Effector memory CD8-positive, alpha-beta T cell (primary cell): ENCODE measurements at places on chromosomes 3 and 15.

GRCh38 chr15:83571820-83572707 is 81.9 kb upstream of the ADAMTSL3 start:
- DNase-seq, result no peak

DNA sequence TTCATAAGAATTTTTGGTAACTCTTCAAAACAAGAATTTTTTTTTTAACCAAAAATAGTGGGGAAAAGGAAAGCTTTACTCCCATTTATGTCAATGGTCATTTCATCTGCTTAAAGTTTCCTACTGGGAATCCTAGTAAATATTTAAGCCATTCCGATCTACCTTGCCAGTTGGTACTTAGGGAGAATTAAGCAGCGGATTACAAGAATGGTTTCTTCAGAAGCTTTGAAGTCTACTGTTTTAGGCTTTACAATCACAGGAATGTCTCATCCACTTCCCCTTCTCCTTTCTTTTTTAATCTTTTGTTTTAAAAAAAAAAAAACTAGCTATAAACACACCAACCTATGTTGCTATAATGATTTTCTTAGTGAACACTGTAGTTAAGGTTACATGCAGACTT is 341.4 kb upstream of the ATP11B start:
- DNase-seq, result no peak

GRCh38 chr3:129654131-129654530 is 47.7 kb upstream of the PLXND1 start:
- DNase-seq, result no peak

DNA sequence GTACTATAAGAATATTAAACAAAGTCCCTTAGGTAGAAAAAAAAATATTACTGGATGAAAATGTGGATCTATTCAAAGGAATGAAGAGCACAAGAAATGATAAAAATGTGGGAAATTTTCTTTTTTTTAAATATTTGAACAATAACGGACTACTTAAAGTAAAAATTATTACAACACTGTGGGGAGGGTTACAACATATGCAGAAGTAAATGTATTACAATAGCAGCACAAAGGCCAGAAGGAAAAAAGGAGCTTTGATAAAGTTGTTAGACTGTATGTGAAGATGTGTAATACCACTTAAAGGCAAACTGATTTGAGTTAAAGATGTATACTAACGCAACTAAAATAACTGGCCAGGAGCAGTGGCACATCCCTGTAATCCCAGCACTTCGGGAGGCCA is 427.1 kb downstream of the SHQ1 start:
- DNase-seq, result no peak

GRCh38 chr3:90180543-90180942 is 1073.1 kb downstream of the EPHA3 start:
- no peak for DNase-seq

DNA sequence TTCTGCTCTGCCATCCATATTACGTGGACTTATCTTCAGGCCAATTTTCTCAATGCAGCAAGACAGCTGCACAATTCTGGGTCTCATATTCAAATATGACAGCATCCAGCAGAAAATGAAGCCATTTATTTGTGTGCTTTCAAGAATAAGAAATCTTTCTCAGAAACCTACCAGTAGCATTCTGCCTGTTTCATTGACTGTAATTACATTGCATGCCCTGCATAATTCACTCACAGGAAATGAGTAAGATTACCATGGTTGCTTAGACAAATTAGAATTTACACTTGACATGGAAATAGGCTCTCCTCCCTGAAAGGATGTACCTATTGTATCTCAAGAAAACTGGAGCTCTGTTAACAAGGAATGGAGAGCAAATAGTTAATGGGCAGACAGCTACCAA is 346.6 kb upstream of the DCBLD2 start:
- no peak for DNase-seq

GRCh38 chr3:181313335-181313734 is 323.8 kb upstream of the DNAJC19 start:
- DNase-seq, result no peak

DNA sequence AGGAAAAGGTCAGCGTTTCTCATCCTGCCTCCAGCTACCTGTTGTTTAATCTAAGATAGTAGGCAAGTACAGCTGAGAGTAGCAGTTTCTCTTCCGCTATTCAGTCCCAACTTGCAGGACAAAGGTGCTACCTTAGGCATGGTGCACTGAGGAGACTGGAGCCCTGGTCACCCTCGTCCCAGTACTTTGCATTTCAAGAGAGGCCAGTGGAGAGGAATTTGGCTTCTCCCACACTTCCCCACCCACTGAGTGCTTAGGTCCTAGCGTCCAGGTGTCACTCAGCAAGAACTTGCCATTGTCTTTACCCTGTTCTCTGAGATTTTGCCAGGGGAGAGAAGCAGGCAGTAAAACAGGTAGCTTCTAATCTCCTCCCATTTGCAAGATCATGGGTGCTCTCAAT is 12.5 kb upstream of the RPN1 start:
- DNase-seq, result no peak

DNA sequence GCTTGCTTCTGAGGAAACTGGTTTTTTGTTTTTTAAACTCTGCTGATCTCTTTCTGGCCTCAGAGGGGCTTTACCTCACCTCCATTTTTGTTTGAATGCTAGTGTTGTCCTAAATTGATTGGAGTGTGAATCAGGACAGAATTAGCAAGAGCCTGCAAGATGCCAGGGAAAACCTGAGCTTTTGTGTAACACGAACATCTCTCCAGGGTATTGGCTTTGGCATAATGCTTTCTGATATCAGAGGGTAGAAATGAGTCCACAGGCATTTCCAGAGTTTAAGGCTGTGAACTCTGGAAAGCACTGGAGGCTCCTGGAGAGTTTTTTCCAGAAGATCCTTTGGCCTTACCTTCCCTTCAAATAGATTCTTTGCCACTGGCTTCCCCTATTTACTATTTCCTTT is 87.1 kb downstream of the WDR76 start:
- DNase-seq, result no peak

- no peak for DNase-seq
These were observed 3.6 kb upstream of the STARD5 start for GRCh38 chr15:81327516-81327915.

GRCh38 chr3:170321321-170322034 is 36.0 kb upstream of the SKIL start:
- DNase-seq, result no peak

DNA sequence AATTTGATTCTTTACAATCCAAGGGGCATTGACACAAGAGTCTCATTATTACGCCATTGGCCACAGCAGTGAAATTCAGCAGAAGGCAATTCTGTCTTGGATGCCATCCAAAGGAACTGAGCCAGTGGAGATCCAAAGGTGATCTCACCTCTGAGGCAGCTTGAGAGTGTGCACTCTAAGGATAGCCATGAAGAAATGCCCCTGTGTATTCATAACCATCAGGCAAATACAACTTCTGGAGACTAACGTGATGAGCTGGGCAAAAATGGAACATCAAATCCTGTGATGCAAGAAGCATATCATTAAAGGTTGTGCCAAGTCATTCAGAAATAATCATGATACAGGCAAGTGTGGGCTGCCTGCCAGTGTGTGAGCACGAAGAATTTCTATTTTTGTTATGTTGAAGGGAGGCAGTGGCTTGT is 41.4 kb downstream of the ROBO2 start:
- no peak for DNase-seq

DNA sequence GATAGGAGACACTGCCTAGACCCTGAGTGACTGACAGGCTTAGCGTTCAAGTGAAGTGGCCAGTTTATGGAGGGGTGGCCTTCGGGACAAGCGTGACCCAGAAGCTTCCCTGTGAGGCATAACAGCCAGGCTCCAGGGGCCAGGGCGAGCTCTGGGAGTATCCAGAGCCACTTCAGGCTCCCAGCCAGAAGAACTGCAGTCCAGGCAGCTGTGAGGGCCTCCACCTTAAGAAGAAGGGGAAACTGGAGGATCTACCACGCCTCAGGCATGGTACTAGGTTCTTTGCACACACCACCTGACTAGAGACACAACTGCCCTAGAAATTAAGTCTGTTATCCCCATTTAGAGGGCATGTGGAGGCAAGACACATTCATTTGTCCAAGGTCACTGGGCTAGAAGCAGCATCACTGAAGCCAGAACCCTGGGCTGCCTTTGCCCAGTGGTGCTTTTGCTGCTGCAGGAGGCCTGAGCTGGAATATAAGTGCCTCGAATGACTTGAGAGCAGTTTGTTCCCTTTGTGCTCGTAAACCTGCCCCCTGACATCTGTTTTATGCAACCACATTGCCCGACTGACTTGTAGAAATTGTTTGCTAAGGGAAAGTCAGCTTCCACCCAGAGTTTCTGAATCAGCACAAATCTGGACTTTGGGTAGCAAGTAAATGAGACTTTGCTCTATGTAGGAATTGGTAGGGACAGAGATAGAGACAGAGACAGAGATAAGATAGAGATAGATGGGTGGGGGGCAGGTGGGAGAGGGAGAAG is 23.3 kb downstream of the RASGRF1 start:
- no peak for DNase-seq

DNA sequence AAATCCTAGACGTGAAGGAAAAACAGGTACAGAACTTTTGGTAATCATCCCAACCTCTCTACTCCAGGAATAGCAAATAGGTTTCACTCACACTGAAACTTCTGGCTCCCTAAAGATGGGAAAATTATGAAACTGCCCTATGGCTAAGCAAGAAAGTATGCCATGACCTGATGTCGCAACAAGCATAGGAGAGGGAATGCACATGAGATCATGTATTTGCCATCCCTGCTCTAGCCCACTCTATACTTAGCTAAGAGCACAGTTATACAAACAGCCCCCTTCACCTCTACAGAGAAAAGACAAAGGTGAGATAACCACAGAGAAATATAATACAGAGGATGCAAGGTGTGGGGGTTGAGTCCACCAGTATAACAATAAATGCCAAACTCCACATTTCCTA is 102.7 kb downstream of the TBC1D5 start:
- no peak for DNase-seq

DNA sequence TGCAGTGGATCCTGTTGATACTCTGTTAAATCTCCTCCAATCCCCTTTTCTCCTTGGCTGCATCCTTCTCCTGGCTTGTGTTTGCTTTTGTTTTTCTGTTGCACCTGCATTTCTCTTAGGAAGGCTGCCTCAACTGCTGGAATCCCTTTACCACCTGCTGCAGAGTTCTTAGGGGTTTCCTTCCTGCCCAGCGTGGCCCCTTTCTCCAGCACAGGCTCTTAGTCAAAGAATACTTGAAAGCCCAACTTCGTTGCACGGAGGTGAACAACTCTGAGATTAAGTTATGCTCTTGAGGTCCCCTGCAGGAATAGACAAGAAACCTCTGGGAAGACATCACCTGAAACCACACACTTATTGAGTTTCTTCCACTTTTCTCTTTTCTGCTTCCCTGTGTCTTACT is 121.6 kb upstream of the GRM7 start:
- no peak for DNase-seq

- no peak for DNase-seq
These were observed 93.8 kb downstream of the RFTN1 start for GRCh38 chr3:16419640-16420241.

DNA sequence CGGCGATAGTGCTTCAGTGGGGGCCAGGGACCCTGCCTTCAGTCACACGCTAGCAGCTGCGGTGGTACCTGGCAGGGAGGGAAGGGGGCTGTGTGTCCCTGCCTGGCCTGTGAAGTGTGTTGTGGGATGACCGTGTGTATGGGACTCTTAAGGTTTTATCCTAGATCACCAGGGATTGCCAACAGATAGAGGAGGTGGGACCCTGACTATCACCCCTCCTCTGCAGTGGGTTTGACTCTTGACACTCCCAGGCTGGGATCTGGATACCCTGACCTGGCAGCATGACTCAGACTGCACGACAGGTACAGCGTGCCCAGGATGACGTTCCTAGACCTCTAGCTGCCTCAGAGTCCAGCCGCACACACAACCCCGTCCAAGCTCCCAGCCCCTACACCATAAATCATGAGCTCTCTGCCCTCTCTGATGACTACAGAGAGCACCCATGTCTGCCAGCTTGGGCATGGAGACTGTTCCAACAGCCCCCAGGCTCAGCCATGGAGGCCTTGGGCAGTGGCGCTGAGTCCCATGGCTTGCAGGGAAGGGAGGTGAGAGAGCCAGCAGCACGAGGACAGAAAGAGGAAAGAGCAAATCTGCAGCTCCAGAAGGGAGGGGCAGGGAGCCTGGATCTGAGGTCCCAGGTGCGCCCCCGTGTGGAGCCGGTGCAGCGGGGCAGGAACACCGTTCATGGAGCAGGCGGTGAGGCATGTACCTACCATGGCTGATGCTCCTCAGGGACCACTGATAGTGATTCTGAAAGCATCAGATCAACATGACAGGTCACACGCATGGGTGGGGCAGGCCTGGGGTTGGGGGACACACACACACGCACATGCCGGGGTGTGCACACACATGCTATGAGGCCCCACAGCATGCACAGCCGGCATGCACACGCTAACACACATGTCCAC is 71.0 kb downstream of the ADAMTS7 start:
- DNase-seq, result peak; percentile 35

- no peak for DNase-seq
These were observed 142.8 kb downstream of the IGF1R start for GRCh38 chr15:98791046-98791701.

- peak; percentile 18 for DNase-seq
These were observed 120.9 kb upstream of the ZBED2 start for GRCh38 chr3:111715911-111716523.

DNA sequence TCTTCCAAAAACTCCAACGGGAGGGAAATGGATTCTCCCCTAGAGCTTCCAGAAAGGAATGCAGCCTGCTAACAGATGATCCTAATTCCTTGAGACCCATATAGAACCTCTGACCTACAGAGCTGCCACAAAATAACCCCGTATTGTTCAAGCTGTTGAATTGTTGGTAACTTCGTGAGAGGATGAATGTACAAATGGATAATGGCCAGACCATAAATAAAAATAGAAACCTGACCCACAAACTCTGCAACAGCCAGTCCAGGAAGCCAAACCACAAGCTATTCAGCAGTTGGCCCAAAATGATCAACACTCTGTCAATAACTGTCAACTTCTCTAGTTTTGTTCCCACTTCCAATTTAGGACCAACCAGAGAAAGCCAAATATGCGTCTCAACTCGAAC is 414.0 kb upstream of the ZNF717 start:
- no peak for DNase-seq

DNA sequence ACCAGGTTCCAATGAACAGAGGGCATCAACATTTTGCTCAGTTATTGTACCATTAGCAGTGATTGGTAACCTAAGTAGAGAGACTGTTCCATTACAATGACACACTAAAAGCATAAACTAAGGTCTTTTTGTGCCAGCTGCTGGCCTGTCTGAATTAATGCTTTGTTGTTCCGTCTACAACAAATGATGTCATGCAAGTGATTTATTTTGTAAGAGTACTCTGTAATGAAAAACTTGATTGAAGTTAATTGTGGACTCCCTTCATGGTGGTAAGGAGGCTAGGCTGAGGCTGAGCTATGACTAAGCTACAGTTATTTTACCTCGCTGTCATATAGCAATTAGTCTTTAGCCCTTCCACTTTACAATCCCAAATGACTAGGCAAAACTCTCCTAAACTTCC is 23.2 kb downstream of the RCN2 start:
- no peak for DNase-seq

GRCh38 chr3:77825001-77825827 is 785.3 kb downstream of the ROBO2 start:
- no peak for DNase-seq

- DNase-seq, result no peak
These were observed 485.3 kb downstream of the PDCD6IP start for GRCh38 chr3:34283751-34284150.

GRCh38 chr15:63879995-63880394 is 46.2 kb upstream of the HERC1 start:
- DNase-seq, result no peak

GRCh38 chr3:21894459-21895340 is 143.7 kb upstream of the ZNF385D start:
- DNase-seq, result no peak

GRCh38 chr3:188660415-188660814 is 506.5 kb downstream of the LPP start:
- DNase-seq, result no peak
